Right atrium auricular region (tissue), 2 donors: ENCODE measurements at places on chromosomes 3 and 15. TPM values are rescaled to one million over a fixed set of nuclear protein-coding genes. Genes with fewer than 3 reads are reported as not detected.

Gene GOLGA6L7
- not detected for total RNA-seq

DNA sequence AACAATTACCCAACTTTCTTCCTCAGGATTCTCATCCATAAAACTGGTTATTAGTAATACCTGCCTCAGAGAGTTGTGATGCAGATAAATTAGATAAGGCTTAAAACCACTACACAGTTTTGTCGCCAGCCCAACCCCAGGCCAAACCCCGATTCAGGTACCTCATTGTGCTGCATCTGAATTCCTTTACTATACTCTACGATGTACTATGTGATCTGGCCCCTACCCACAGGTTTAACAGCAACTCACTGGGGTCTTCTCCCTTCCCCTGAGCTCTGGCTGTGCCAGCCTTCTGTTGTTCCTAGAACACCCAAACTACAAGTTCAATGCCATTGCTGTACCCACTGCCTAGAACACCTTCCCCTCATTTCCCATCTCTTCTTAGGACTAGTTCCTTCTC lies 64.6 kb downstream of the MYO5A start:
- DNase-seq, result no peak

- no peak for DNase-seq
These were observed 37.2 kb upstream of the DENND4A start for GRCh38 chr15:65829130-65829764.

DNA sequence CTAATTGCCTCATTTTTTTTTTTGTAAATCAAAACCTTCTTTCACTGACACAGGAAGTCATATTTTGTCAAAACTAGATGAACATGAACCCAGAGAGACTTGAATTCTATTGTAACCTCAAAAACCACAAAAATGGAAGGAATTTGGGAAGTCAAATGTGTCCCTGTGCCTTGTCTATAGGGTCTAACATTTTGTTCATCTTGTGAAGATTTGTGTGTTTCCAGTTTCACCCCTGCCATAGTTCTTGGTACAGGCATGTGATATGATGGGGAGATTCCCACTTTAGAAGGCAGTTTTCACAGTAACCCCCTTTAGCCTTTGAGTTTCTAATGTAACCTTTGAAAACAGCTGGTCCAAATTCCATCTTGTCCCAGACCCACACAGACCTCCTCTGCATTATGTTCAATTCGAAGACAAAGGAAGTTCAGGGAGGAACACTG lies 318.5 kb upstream of the ADAMTS9 start:
- no peak for DNase-seq

DNA sequence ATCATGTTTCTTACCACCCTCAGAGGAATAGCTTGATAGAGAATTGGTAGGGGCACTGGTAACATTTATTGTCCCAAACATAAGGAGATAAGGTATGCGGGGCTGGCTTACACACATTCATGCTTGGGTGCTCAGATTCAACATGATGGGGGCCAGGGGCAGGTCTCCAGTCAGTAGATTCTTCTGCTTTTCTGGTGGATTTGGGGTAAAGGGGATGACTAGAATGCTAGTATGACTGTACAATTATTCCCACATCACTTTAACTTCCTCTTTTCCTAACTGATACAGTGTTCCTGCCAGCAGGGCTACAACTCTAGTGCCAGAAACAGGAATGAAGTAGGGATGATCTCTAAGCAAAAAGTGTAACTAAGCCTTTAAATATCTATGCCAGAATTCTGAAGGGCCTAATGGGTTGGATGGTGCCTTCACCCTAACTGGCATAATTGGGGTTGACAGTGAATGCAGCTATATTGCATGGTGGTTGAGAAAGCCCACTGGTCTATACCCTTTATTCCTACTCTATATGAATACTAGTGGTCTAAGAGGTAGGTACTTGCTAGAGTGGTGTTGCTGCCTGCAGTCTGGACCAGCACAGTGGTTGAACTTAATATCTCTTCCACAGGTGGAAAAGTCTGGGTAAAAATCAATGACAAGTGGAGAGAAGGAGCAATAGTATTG lies 117.4 kb downstream of the IL12A start:
- DNase-seq, result no peak

Gene CALML4
- total RNA-seq, result 0.52 TPM

GRCh38 chr3:133442518-133442917 lies 42.7 kb downstream of the BFSP2 start:
- DNase-seq, result no peak

DNA sequence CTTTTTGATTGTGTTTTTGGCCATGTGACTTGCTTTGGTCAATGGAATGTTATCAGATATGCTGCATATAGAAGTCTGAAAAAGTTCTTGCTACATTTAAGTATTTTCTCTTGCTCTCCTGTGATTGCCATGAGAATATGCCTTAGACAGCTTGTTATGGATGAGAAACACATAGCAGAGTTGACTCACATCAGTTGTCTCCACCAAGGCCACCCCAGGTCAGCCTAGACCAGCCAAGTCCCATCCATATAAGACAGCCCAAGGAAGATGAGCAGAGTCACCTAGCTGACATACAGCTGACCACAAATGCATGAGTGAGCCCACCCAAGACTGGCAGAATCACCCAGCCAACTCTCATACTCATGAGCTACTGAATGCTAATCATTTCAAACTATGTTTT lies 153.0 kb downstream of the THRB start:
- no peak for DNase-seq

Gene IGSF10
- 5.7 TPM for total RNA-seq

GRCh38 chr3:30964612-30965011 lies 70.2 kb upstream of the GADL1 start:
- no peak for DNase-seq

- DNase-seq, result no peak
These were observed 108.8 kb downstream of the DPH6 start for GRCh38 chr15:35437157-35437556.

DNA sequence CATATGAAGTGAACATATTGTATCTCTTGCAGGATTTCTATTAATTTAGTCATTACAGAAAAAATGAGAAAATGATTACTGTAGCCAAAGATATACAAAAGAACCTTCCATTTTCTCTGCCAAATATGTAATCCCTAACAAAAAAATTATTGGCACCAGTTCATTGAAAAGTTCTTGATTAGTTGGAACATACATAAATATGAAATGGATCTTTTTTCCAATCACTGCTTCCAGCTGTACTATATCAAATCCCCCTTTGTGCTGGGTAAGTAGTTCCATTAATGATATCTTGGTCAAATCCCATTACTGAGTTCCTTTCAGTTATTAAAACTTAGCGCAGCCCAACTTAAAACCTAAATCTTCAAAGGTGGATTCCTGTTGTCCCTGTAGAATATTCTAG lies 263.8 kb downstream of the SLC9A9 start:
- no peak for DNase-seq

Gene XCR1
- total RNA-seq, result not detected

- DNase-seq, result no peak
These were observed 18.9 kb downstream of the EFCAB12 start for GRCh38 chr3:129409541-129409940.

DNA sequence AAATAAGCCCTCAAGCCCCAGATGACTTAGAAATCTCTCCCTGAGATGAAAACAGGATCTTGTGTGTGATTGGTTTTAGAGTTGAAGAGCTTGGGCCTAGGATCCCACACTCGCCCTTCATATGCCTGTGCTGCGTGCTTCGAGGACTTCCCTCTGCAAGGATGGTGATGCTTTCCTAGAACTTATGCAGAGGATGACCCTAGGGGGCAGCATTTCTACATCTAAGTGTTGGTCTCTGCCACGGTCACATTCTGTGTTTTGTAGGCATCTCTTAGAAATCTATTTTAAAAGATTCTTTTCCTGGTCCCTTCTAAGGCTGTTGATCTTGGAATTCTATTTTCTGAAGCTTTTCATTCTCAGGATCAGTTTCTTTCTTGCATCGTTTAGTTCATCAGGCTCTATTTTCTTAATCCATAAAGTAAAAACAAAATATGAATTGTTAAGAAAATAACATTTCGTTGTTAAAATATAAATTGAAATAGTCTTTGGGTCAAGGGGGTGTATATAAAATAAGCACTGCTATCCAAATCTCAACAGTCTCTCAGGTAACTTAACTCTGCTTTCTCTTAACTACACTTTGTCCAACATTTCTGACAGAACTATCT lies 45.7 kb downstream of the WDR76 start:
- DNase-seq, result no peak

Gene POTEB
- total RNA-seq, result not detected

- no peak for DNase-seq
These were observed 12.8 kb upstream of the RFT1 start for GRCh38 chr3:53142986-53143385.

GRCh38 chr15:83396101-83396500 lies 51.0 kb upstream of the SH3GL3 start:
- DNase-seq, result no peak

GRCh38 chr15:75164625-75165350 lies 36.9 kb upstream of the C15orf39 start:
- DNase-seq, result no peak

Gene CATSPER2
- 0.26 TPM for total RNA-seq

- DNase-seq, result no peak
These were observed 74.0 kb upstream of the PHLDB2 start for GRCh38 chr3:111785034-111785433.

DNA sequence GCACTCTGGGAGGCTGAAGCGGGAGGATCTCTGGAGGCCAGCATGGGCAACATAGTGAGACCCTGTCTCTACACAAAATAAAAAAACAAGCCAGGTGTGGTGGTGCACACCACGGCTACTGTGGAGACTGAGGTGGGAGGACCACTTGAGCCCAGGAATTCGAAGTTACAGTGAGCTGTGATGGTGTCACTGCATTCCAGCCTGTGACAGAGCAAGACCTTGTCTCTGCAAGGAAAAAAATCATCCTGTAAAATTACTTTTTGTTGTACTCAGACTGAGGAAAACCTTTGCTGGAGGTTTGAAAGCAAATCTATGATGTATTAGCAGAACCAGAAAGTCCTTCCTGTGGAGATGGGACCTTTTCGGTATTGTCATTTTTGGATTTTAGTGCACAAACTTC lies 63.3 kb downstream of the ATP1B3 start:
- DNase-seq, result no peak

Gene COLQ
- total RNA-seq, result 38.3 TPM

GRCh38 chr3:113275258-113275556 lies 63.9 kb downstream of the BOC start:
- no peak for DNase-seq

DNA sequence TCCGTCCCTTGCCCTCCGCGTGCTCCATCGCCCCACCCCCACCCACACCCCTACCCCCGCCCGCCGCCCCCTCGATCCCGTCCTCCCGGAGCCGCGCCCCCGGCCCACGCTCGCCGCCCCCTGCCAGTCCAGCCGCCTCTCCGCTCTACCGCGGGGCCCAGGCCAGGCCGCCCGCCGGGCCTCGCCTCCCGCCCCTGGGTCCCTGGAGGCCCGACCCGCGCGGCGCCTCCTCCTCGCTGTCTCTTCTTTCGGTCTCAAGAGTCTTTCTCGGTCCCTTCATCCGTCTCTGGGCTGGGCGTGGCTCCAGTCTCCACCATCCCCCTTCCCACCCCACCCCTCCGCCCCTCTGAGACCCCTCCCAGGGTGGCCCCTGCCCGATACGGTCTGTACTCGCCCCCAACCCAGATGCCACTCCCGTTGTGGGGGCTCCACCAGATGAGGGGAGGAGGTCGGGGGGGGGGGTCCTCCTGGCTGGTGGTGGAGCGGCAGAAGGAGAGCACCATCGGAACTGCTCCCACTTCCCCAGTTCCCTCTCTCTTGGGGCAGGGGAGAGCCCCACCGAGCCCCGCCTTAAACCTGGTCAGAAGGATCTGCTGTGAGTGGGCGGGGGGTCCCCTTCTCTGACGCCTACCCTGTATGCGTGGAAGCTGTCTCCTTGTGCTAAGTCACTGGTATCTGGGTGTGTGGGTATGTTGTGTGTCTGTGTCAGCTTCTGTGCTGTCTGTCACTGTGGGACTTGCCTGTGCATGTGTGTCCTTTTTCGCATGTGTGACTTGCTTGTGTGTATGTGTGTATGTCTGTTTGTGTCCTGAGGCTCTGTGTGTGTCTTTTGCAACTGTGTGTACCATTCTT lies 1.0 kb downstream of the PRKCD start:
- DNase-seq, result no peak

Gene CIB2
- total RNA-seq, result 37.2 TPM

DNA sequence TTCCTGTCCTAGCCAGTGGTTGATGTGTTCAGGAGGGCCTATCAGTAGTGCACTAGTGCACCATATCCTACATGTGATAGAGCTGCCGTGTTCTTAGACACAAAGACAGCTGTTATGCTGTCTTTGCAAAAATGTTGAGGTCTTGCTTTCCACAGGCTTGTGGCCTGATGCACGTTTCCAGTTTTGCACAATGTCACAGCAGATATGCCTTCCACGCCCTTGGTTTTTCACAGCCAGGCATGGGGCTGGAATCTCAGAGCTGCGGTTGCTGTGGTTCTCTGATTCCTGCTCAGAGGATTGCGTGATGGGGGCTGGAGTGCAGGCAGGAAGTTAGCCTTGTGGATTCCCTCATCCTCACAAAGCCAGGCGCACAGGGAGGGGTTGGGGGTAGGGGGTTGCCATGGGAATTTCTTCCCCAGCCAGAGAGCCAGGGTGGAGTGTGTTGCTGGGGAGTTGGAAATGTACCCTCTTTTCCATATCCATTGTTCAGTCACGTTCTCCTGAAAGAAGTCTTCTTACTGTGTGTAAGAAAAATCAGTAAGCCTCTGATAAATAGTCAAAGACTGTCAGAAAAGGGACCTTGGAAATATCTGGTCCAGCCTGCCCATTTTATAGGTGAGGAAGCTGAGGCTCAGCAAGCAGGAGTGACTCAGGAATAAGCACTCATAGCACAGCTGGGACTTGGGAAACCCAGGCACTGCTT lies 79.4 kb downstream of the SMAD3 start:
- no peak for DNase-seq

DNA sequence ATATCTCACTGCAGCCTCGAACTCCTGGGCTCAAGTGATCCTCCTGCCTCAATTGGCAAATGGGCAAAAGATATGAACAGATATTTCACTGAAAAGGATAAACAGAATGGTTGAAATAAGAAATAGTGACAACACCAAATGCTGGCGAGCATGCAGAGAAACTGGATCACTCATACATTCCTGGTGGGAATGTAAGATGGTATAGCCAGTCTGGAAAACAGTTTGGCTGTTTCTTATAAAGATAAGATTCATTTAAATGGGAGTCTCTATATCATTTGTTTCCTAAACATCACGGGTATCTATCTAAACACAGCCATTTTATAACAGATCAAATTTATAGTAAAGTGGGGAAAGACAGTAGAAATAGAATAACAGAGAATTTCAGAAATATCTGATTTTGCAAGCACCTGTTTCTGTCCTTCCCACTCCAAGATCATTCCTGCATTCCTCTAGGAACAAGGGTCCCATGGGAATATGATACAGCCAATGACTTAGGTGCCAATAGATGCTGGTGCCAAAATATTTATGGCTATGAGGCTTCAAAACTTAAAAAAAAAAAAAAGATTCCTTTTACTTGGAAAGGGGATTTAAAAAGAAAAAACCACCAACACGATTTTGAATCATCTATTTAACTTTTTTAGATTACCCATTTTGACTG lies 9.9 kb upstream of the TFDP2 start:
- DNase-seq, result no peak

- DNase-seq, result no peak
These were observed 255.8 kb downstream of the MFSD1 start for GRCh38 chr3:159057621-159058020.

- no peak for DNase-seq
These were observed 102.5 kb downstream of the ECT2 start for GRCh38 chr3:172853005-172853404.

GRCh38 chr15:48144889-48145288 lies 24.1 kb downstream of the SLC24A5 start:
- no peak for DNase-seq

- DNase-seq, result no peak
These were observed 177.1 kb upstream of the ICE2 start for GRCh38 chr15:60656041-60656440.

GRCh38 chr15:62066663-62067447 lies at the start of gene C2CD4A:
Gene C2CD4A (plus strand): TSS chr15:62066977. CDS start chr15:62067614, 637 bp downstream.
- no peak for DNase-seq

Gene CYP8B1
- not detected for total RNA-seq
